Smooth muscle cell of the pulmonary artery (primary cell): ENCODE measurements at places on chromosomes 4 and X. TPM values are rescaled to one million over a fixed set of nuclear protein-coding genes. Genes with fewer than 3 reads are reported as not detected.

ENPEP gene
- total RNA-seq, result 0.43 and 4.7 TPM in 2 replicates

SPACA5 gene
- not detected in 2 replicates for total RNA-seq

ASB12 gene
- total RNA-seq, result not detected in 2 replicates

ARHGEF9 gene
- 16.1 and 16.2 TPM in 2 replicates for total RNA-seq

GC gene
- total RNA-seq, result not detected in 2 replicates

RPS6KA6 gene
- 2.3 and 3.1 TPM in 2 replicates for total RNA-seq

FAM200B gene
- 18.5 and 32.1 TPM in 2 replicates for total RNA-seq

FGB gene
- not detected in 2 replicates for total RNA-seq

ERAS gene
- total RNA-seq, result 0.13 TPM in 1 of 2 replicates, not detected in the other
